ENCODE measurements at places on chromosomes 11 and 22. TPM values are rescaled to one million over a fixed set of nuclear protein-coding genes. Genes with fewer than 3 reads are reported as not detected.

- DNase-seq: no peak
These were observed 149.1 kb downstream of the SHANK2 start for GRCh38 chr11:71103266-71103665.

The CLTCL1 gene
- total RNA-seq: 2.7 TPM

GRCh38 chr22:46480396-46480795 is 57.0 kb downstream of the CELSR1 start:
- DNase-seq: no peak

The PHF21B gene
- total RNA-seq: not detected

DNA sequence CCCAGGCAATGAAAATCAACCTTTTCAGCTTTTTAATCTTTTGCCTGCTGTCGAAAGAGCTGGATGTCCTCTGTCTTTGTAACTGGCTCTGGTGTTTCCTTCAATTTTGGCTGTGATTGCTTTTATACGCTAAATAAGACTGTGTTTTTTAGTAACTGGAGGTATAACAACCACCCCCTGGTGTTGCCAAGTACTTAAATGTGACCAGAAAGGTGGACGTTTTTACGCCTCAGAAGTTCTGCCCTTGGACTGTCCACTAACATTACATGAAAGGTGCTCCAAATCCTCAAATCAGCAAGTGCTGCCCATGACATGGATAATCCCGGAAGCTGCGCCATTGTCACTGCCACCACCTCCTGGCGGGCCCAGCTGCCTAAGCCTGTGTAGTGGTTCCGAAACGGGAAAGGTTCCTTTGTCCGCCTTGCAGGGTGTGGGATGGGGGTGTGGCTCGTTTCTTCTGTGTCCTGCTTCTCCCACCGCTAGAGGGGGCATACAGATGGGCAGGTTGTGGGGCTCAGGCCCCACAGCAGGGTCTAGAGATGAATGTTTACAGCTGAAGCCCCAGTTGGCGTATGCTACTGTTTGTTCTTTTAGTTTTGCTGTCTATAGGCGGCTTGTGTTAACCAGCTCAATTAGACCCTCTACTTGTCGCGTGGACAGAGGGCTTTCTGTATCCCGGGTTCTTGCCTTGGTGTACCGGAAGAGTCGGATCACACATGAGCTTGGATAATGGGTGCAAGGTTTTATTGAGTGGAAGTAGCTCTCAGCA is 82.2 kb upstream of the SEPTIN5 start:
- DNase-seq: no peak
